CD4-positive, alpha-beta T cell (primary cell): ENCODE measurements at places on chromosomes 5 and 9.

DNA sequence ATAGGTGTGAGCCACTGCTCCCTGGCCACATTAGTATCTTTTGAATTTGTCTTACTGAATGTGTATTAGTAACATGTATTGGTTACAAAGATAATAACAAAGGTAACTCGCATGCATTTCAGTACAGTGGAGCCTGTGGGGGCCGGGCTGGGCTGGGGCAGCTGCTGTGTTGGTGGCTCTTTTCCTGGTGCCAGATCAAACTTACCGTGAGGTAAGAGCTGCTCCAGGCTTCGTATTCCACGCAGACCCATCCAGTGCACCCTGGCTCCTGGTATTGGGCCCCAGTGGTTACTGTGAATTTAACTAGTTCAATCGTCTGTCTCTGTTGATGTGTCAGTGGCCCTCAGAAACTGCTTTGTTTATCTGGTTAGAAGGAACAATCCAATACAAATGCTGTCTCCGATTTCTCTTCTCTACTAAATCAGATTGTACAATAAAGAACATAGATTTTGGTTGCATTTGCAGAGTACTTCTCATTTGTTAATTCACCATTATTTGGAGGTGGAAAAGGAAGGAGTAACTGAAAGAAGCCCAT lies 15.6 kb downstream of the PRRC2B start:
- DNase-seq = no peak

DNA sequence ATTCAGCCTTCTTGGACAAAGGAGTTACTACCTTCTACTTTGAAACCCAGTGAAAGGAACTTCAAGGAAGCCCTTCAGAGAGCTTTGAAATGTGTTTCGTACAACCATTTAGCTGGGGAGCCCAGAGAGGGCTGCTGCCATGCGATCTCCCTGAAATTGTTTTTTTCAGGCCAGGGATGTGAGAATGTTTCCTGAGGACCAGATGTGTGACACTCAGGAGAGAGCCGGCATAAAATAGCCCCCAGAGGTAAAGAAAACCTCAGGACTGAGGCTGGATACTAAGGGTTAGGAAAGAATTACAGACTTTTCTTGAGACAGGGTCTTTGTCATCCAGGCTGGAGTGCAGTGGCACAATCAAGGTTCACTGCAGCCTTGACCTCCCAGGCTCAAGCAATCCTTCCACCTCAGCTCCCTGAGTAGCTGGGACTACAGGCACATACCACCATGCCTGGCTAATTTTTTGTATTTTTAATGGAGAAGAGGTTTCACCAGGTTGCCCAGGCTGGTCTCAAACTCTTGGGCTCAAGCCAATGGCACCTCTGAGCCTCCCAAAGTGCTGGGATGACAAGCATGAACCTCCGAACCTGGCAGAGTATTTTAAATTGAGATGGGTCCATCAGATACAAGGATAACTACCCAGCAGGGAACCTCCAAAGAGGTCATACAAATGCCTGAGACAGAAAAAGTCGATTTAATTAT lies 8.4 kb downstream of the RPL37 start:
- no peak for DNase-seq

DNA sequence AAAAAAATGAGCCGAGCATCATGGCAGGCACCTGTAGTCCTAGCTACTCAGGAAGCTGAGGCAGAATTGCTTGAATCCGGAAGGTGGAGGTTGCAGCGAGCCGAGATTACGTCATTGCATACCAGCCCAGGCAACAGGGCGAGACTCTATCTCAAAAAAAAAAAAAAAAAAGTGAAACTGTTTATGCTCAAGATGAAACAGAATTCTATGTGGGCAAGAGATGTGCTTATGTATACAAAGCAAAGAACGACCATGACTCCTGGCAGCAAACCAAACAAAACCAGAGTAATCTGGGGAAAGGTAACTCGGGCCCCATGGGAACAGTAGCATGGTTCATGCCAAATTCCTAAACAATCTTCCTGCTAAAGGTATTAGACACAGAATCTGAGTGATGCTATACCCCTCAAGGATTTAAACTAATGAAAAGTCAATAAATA lies 32.6 kb upstream of the PLAC8L1 start:
- no peak for DNase-seq

DNA sequence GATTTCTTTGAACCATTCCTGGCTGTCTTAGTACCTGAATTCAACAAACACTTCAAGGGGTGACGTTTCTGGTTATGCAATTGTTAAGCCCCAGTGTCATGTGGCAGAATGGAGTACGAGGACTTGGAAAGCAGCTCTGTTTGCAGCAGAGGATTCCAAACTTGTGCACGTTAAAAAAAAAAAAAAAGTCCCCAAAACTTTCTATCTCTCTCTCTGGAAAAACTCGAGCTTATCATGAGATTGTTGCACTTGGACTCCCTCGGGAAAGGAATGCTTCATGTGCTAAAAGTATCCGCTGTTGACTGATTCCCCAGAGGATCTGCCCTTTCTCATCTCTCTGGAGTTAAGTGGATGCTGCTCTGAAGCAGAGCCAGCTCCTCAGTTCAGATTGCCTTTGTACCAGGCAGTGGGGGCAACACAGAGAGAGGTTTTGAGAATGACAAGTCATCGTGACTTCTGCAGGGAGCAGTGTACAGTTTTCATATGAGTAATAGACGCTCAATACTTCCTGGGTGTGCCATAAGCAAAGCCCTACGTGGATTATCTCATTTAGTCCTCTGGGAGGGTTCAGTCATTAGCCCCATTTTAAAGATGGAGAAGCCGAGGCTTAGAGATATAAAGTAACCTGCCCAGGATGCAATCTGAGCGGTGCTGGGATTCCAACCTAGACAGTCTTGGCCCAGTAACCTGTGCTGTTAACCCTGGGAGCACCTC lies 28.1 kb downstream of the TMOD1 start:
- DNase-seq = no peak

DNA sequence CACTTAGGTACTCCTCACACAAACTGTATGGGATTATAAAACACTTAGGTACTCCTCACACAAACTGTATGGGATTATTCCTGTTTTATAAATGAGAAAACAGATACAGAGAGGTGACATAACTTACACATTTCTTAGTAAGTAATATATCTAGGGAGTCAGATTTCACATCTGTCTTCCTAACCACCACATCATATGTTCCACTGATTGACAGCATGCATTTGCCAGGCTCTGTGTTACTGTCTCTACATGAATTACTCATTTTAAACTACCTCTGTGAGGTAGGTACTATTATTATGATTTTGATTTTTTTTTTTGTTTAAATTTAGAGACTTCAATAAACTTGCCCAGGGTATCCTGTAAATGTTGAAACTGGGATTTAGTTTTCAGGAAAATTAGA lies 232.7 kb downstream of the CCDC171 start:
- DNase-seq = no peak

DNA sequence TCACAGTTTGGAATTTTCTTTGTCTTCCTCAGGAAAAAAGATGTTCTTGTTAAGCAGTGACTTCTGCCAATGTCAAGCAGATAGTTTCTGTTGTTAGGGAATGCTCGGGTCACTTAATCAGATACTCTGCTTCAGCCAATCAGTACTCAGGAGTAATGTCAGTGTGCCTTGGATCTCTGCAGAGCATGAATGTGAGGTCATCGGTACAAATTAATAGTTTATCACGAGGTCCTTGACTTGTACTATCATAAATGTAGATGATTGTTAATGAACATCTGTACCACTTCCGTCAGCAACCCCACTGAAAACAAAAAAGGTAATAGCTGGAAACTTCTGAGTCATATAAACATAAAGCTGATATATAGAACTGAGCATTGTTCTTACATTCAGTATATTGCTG lies 73.6 kb downstream of the FBXL7 start:
- DNase-seq = no peak

DNA sequence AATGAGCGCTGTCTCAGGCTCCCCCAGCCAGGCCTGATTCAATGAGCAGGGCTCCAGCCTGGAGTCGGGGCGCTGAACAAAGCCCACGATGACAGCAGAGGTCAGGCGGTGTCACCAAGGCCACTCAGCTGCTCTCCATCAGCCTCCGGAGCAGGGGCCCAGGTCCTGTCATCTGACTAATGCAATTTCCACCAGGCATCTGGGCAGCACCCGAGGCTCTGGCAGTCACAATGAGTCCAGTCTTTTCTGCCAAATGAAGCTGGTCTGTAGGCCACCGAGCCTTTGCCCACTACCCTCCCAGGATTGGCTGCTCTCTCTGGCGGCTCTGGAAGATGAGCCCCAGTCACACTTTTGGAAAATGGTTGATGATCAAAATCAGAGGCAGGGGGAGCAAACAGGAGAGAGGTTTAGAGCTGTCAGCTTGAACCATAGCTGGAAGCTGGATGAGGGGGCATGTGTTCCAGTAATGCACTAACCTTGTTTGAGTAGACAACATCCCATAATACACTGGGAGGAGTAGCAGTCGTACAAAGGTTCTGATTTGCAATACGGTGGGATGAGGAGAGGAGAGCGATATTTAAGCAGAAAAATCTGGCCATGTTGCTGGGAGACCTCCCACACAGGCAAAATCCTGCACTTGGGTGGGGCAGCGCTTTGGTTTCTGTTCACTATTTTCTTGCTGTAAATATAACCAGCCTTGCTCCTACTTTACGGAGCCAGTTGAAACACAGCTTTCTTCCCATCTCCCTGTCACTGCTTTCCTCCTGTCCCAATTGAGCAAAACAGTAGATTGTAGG lies 306.4 kb upstream of the PANK3 start:
- DNase-seq = no peak
